Vagina (tissue), 2 donors: ENCODE measurements at places on chromosomes 6 and 20.

GRCh38 chr6:137750297-137750696 lies 116.8 kb upstream of the TNFAIP3 start:
- no peak for DNase-seq

- DNase-seq = no peak
Measured at GRCh38 chr6:91743756-91744155, 1156.9 kb upstream of the MAP3K7 start.

DNA sequence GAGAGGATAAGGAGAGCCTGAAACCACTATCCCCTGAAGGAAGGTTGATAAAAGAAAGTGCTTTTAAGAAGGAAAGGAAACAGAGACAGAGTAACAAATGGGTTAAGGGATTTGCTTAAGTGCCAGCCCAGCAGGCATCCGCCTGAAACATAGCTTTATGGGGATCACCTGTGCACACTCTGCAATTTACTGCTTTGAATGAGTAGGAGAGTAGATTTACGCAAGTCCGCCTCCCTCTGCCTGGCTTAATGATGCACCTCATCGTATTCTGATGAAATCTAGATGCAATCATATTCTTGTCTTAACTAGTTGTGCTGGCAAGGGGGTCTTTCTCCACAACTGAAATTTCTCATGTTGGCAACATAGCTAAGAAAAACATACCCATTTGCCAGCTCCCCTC lies 101.1 kb upstream of the ID4 start:
- no peak for DNase-seq

DNA sequence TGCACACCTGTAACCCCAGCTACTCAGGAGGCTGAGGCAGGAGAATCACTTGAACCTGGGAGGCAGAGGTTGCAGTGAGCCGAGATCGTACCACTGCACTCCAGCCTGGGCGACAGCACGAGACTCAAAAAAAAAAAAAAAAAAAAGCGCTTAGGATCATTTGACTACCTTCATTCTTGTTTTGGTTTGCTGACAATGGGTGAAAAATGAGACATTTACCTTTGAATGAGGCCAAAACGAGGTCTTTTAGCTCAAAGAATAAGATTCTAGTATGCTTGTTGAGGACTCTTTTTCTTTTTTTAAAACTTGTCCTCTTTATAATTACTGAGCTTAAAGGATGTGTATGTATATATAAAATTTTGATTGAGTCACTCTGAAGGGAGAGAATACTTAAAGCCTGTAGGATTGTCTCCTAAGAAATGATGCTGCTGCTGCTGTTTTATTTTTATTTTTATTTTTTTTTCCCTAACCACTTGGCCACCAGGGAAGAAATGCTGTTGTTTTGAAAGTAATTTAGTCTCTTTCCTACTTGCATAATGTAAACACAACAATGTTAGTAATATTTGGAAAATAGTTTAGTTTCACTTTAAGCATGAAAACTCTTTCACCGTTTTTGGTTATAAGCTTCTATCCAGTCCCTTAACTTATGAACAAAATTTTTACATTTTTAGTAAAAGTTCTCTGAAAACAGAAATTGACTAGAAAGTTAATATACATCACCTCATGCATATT lies 7.9 kb downstream of the UBR2 start:
- DNase-seq = no peak

DNA sequence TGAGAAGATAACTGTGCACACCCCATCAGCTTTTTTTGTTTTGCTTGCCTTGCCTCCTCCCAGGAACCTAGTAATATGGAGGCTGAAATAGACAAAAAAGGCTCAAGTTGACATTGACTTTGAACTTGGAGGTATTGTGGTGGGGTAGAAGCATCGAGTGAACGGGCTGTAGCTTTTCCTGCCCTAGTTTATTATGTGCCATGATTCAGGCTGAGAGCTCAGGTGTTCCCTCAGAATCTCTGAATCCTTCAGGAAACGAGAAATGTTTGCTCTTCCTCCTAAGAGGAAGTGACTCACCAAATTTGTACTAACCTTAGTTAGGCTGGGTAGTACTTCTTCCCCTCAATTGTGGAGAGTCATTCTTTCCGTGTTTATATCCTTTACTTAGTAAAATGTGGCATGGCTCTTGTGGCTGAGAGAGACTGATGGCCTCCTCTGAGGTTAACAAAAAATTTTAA lies 98.8 kb downstream of the SASH1 start:
- DNase-seq = no peak

DNA sequence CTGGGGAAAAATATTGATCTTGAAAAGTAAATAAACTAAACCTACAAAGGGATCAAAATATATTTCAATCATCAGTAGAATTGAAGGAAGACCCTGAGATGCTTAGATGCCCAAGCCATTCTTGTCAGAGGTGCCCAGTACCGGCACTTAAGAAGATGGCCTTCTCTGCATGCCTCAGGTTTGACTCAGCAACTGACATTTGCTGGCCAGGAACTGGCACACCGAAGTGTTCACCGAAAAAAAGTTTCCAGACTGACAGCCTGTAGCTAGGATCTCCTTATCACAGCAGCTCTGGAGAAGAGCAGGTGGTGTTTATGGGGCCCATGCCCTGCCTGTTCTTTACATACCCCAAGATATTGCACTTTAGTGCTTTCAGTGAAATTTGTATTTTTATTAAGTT lies 203.2 kb downstream of the MOXD1 start:
- DNase-seq = no peak
